ENCODE measurements at places on chromosomes 11 and 22. TPM values are rescaled to one million over a fixed set of nuclear protein-coding genes. Genes with fewer than 3 reads are reported as not detected.

The SRRD gene
- polyA plus RNA-seq: 20.7 TPM

The ZNF70 gene
- polyA plus RNA-seq: 0.86 TPM

GRCh38 chr22:45435544-45436139 is 22.1 kb downstream of the RIBC2 start:
- peak; percentile 79 for DNase-seq

DNA sequence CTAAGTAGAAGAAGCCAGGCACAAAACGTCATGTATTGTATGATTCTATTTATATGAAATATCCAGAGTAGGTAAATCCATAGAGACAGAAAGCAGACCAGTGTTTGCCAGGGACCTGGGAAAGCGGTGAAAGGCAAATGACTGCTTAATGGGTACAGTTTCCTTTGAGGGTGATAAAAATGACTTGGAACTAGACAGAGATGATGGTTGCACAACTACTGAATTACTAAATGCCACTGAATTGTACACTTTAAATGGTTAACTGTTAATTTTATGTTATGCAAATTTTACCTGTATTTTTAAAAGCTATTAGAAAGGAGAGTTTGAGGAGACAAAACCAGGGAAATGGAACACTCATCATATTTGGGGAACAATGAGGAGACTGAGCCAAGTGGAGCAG is 61.8 kb upstream of the USP47 start:
- DNase-seq: no peak

DNA sequence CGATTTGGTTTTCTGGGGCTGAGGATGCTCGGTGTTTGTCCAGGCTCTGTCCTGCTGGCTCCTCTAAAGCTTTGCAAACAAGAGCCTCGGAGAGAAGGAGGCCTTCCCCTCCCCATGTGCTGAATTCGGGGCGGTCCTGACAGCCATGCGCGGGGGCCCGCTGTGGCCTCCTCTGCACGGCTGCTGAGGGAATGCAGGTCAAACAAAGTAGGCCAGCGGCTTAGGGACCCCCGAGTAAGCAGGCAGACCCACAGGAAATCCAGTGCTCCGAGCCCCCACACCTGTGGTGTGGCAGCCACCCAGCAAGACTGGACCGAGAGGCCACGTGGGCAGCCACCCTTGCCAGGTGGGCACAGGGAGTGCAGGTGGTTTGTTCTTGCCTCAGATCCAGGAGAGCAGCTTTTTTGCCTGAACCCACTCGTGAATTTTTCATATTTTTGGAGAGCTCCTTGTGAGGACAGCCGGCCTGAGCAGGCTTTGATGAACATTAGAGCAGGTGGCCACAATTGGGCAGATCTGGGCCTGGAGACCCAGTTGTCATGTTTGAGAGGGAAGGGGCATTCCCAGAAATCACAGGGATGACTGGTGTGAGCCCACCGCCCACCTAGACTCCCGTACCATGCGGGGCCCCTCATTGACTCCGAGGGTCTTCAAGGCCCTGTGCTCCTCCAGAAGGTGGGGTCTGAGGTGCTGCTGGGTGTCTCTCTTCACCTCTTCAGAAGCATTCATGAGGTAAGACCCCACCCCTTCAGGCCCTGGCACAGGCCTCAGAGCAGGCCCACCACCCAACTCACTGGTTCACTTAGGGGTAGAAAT is 43.0 kb upstream of the KCNQ1OT1 start:
- no peak for DNase-seq

DNA sequence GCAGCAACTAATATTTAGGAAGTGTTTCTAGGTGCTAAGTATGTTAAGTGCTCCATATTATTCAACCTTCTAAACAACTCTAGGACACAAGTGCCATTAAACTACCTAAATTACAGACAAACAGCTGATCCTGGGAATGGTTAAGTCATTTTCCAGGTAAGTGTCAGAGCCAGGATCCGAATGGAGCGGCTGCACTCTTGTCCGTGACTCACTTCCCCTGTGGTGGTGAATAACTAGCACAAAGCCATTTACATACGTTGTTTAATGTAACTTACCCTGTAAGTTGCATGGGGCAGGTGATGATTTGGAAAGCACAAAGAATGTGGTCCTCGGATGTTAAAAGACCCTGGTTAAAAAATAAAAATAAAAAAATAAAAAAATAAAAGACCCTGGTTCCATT is 8.8 kb upstream of the PRG2 start:
- DNase-seq: peak; percentile 55
